ENCODE measurements at places on chromosomes 6 and 20.

- DNase-seq, result no peak
Measured at GRCh38 chr20:56032251-56032650, 26.9 kb upstream of the CBLN4 start.

DNA sequence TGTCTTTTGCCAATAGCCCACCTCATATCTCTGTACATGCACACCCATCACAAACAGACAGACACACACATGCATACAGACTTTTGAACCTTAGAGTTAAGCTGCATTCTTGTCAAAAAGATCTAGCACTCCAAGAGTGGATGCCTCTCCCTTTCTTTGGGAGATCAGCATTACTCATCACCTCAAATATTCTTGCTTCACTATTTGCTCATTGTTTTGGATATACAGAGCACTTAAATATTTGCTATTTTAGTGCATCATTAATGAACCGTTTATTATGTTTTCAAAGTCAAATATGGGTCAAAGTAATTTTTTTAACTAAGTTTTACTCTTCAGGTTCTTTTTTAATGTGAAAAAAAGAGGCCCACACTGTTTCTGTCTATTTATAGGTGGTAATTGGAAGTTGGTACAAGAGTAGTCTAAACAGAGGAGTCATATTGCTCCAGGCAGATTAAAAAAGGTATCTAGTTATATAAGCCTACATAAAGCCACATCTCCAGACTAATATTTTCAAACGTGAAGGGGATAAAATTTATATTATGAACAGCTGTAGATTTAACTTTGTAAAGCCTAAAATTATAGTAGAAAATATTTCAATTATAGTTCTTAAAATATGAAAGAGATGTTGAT, 102.6 kb downstream of the FLRT3 start:
- no peak for DNase-seq

DNA sequence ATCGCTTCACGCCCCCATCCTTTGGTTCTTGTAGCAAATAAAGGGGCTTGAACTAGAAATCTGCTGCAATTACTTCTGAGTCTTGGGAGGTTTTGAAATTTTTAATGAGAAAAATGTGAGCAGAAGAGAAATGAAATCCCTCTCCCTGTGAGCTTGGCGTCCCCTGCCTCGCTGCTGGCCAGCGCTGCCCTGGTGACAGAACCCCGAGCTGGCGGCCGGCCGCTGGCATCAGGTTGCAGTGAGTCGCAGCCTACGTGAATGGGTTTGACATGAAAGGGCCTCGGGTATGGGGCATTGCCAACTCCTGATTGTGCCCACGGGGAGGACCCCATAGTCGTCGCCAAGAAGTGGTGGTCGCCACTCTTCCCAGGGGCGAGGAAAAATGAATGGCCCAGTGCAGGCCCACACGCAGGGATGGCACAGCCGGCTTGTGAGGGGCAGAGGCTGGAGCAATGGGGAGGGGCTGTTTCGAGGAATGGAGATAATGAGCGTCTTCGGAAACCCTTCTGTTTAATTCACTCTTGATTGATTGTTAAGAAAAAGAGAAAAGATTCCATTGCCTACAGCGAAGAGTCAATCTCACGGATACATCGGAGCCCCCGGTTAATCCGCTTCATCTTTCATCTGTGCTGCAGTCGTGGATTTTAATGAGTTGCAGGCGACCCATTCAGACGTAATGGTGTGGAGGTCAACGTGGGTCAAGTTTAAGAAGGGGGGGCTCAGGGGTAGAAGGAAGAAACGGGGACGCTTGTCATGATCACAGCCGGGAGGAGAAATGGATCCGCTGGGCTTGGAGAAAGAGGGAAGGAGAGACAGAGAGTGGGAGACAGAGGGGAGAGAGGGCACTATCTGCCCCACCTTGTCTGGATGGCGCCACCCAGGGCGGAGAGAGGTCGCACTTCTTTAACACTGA, 380.1 kb downstream of the THBS2 start:
- DNase-seq, result no peak

GRCh38 chr6:32830936-32831335, 7.6 kb downstream of the TAP2 start:
- no peak for DNase-seq

DNA sequence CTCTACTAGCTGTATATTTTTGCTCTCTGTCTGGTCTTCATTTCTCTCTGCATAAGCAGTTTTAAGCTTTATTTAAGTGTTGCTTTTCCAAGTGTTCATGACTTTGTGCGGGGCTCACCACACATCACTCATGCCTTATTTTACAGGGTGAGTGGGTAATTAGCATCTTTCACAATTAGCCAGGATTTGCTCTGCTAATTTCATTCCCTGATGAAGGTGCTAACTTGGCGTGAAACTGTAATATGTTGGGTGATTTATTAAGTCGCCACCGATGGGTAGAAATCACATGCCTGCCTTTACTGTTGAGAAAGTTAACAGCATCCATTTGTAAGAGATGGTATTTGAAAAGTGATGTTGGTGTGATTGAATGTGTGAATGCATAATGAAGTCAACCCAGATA, 44.7 kb downstream of the DEFB114 start:
- no peak for DNase-seq

GRCh38 chr6:41939176-41939847, 2.3 kb downstream of the CCND3 start:
- DNase-seq, result peak; percentile 96

DNA sequence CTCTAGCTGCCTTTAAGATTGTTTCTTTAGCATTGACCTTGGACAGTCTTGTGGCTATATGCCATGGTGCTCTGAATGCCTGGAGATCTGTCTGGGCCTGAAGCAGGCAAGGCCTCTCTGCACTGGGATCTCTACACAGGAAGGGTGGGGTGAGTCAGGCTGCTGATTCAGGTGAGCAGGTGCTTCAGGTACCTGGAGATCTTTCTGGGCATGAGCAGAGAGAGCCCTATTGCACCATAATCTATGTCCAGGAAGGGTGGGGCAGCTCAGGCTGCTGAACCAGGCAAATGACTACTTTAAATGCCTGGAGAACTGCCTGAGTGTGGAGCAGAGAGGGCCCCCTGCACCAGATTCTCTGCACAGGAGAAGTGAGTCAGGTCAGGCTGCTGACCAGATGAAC, 94.5 kb downstream of the TPBG start:
- no peak for DNase-seq

GRCh38 chr6:9527679-9528286, 887.1 kb downstream of the TFAP2A start:
- DNase-seq, result peak; percentile 15

DNA sequence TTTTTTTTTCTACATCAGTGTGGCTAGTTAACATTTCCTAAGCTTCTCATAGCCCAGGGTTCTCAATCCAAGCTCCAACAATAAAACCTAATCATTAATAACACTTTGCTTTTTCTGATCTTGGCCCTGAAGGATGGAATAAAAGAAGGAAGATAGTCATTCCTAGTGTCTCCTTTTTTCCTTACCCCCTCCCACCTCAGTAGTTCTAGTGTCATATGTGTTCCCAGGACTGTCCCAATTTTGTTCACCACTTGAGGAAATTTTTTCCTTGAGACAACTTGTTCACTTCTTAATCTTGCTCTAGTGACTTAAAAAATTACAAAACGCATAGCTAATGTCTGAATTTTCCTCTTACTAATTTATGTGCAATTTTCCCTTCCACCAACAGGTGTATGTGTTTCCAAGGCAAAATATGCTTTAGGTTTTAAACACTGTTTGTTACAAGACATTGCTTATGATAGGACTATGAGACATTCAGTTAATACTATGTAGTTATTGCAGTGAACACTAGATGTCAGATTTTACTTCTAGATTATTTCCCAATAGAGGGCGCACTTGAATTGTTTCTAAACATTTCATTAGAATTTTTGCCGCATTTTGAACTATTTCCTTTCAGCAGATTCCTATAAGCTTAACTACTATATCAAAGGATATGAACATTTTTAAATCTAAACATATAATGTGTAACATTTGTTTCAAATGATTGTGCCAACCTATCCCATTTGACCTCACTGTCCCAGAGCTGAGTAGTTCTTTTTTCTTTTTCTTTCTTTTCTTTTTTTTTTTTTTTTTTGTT, 18.5 kb upstream of the C6orf141 start:
- peak; percentile 91 for DNase-seq

GRCh38 chr20:10928841-10929421, 255.1 kb upstream of the JAG1 start:
- DNase-seq, result no peak

- DNase-seq, result peak; percentile 51
Measured at GRCh38 chr6:143098054-143098671, 37.5 kb downstream of the AIG1 start.

Measured in hematopoietic multipotent progenitor cell treated with erythropoietin and hydrocortisone succinate and interleukin-3 and kit ligand, for 4 days (in vitro differentiated cells).